ENCODE measurements at places on chromosomes 4 and X.
A peak's percentile ranks its signal among the peaks of the same experiment; 100 is the strongest.

DNA sequence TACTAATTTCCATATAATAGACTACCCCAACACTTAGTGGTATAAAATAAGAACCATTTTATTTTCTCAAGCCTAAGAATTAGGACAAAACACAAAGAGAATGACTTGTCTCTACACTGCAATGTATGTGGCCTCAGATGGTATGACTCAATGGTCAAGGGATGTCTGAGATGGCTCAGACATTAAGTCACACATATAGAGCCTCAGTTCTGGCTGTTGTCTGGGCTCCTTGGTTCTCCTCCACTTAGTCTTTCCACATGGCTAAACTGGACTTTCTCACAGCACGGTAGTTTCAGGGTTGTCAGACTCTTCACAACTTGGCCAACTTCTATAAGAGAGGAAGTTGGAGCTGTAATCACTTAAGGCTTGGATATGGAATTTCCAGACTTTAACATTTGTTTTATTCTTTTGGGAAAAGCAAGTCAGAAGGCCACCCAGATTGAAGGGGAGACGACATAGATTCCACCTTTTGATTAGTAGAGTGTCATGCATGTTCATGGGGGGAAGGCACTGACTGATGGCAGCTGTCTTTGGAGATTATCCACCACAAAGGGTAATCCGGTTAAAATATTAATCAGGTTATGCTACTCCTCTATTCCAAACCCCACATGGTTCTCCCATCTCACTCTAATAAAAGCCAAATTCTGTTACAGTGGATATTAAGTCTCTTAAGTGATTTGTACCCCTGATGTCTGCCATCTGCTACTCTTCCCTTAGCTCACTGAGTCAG is 9.4 kb downstream of the IL15 start:
- no peak for DNase-seq

DNA sequence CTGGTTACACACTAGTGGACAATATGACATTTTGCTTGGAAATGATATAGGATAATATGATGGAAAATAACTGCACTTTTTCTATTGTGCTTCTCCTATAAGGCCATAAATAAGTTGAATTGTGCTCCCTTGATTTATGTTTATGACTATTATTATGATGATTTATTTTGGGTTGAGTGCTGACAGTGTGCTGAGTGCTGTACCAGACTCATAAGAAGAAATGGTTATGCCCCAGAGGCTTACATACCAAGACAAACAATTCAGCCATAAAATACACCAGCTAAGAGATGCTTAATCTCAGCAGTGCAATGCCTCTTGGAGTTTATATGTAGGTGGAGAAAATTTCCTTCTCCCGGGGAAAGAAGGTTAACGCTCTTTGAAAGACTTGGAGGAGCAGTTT is 199.8 kb upstream of the NOCT start:
- no peak for DNase-seq

GRCh38 chr4:100816436-100817045 is 298.7 kb upstream of the EMCN start:
- DNase-seq, result no peak

GRCh38 chr4:123255971-123256370 is 140.6 kb upstream of the SPRY1 start:
- DNase-seq, result no peak

DNA sequence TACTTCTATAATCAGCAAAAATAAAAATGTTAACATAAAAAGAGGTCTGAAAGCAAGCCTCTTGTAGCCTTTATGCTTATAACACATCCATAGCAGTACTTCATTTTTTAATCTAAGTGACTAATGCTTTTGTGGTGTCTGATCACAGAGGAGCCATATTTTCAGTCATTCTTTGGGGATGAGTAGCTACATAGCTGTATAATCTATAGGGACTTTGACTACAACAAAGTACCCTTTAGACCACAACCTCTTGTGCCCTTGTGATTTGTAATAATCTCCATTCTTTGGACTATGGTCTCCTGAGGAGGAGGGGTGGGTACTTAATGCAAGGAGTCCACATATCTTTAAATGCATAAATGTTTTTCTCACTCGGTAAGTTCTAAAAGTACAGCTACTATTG is 9.6 kb downstream of the DRP2 start:
- DNase-seq, result no peak

DNA sequence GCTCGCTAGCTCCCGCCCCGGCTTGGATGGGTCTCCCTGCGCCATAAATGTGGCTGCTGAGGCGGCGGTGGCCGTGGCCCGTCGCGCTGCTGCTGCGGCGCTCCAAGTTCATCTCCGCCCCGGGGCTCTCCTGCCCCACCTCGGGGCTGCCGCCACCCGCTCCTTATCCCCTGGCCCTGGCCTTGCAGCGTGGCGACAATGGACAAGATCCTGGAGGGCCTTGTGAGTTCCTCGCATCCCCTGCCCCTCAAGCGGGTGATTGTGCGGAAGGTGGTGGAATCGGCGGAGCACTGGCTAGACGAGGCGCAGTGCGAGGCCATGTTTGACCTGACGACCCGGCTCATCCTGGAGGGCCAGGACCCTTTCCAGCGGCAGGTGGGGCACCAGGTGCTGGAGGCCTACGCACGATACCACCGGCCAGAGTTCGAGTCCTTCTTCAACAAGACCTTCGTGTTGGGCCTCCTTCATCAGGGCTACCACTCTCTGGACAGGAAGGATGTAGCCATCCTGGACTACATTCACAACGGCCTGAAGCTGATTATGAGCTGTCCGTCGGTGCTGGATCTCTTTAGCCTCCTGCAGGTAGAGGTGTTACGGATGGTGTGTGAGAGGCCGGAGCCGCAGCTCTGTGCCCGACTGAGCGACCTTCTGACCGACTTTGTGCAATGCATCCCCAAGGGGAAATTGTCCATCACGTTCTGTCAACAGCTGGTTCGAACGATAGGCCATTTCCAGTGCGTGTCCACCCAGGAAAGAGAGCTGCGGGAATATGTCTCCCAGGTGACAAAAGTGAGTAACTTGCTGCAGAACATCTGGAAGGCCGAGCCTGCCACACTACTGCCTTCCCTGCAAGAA is 763 bp downstream of the USP38 start:
- peak; percentile 16 for DNase-seq

DNA sequence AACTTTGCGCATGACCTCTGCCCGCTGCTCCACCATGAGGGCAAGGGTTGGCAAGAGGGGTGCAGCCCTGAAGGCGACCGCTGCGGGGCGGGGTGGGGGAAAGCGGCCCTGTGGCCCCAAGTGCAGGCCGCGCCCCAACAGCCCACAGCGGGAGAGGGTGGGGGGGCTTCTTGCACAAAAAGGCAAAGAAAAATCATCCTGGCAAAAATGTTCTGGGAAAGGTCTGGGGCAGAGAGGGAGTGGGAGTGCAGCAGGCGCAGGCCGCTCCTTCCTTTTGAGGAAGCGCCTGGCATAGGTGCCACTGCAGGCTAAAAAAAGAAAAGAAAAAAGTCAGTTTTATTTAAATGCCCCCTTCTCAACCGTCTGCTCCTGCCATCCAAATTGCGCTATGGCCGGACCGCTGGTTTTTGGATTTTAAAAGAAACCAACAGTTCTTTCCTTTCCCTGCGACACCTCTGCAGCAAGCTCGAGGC is 1.4 kb downstream of the ARX start:
- DNase-seq, result no peak

- DNase-seq, result no peak
Measured at GRCh38 chr4:16450724-16451123, 224.5 kb upstream of the TAPT1 start.

- DNase-seq, result no peak
Measured at GRCh38 chr4:26162101-26162500, 158.7 kb upstream of the RBPJ start.

- no peak for DNase-seq
Measured at GRCh38 chrX:821327-822107, 190.9 kb downstream of the SHOX start.

- DNase-seq, result no peak
Measured at GRCh38 chr4:110492522-110492921, 16.6 kb downstream of the ENPEP start.

GRCh38 chr4:146095091-146095690 is 80.3 kb upstream of the LSM6 start:
- peak; percentile 21 for DNase-seq

GRCh38 chr4:83388313-83388676 is 53.6 kb upstream of the HPSE start:
- DNase-seq, result no peak

- no peak for DNase-seq
Measured at GRCh38 chr4:163087805-163088204, 78.9 kb downstream of the NAF1 start.

GRCh38 chr4:51870441-51871188 is 27.7 kb downstream of the DCUN1D4 start:
- DNase-seq, result no peak

- no peak for DNase-seq
Measured at GRCh38 chr4:107902715-107903114, 28.6 kb upstream of the CYP2U1 start.

GRCh38 chrX:134908356-134908755 is 82.4 kb upstream of the SMIM10 start:
- DNase-seq, result no peak

GRCh38 chr4:122203407-122203806 is 51.3 kb downstream of the BLTP1 start:
- no peak for DNase-seq

DNA sequence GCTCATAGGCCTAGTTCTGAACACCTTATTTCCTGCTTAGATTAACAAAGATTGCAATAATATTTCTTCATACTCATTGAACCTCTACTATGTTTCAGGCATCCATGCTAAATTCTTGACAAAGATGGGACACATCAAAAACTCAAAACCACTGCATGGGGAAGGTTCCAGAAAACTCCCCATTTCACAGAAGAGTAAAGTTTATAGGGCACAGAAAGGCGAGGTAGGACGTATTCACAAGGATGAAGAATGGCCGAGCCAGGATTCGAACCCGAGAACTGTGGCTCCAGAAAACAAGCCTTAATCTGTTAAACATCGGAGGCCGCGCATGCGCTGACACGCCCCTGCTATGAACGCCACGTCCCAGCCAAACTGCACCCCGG is 688 bp downstream of the UXT start:
- DNase-seq, result no peak

DNA sequence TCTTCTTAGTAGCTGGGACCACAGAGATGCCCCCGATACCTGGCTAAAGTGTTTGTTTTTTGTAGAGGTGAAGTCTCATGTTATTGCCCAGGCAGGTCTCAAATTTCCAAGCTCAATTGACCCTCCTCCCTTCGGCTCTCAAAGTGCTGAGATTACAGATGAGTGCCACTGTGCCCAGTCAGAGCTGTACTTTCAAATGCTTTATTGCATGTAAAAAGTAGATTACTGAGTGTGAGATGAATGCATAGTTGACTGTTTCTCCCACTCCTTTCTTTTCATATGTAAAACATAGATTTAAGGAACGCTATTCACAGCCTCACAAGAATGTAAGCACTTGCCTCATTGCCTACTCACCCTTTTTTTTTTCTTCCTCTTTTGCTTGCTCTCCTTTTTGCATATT is 984.4 kb upstream of the PABPC4L start:
- DNase-seq, result no peak

DNA sequence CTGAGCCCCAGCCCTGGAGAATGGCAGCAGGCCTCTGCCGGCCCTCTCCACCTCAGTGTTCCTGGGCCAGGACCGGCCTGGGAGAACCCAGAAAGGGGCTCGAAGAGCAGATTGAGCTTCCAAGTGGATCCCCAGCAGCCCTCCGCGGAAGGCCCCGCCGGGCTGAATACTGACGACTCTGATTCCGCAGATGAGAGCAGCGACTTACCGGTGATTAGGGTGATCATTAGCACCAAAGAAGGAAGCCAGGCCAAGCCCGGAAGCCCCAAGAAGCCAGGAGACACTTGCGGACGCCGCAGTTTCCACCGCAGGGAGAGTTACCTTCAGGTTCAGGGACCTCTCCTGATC is 876 bp downstream of the LOC101059915 start:
- DNase-seq, result no peak

DNA sequence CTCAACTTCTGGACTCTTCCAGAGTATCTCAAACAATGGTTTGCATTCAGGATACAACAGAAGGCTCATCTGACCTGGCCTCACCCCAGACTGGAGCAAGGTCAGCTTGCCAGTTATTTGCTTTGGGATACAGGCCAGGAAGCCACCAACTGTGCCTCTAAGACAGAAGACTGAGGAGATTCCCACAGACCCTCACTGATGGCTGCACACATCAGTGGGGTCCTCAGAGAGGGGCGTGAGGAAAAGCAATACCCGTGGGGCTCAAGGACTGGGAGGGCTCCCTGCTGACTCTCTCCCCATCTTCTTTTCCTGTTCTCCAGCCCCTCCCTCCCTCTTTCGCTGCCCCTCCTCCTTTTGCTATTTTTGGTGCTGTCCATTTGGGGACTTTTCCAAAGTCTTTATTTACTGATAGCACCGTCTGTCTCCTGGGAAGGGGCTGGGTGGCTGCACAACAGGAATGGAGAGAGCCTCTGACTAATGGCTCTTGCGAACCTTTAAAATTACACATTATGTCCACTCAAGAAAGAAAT is 23.2 kb downstream of the RELL1 start:
- no peak for DNase-seq

- no peak for DNase-seq
Measured at GRCh38 chrX:137896123-137896522, 330.2 kb downstream of the ZIC3 start.

DNA sequence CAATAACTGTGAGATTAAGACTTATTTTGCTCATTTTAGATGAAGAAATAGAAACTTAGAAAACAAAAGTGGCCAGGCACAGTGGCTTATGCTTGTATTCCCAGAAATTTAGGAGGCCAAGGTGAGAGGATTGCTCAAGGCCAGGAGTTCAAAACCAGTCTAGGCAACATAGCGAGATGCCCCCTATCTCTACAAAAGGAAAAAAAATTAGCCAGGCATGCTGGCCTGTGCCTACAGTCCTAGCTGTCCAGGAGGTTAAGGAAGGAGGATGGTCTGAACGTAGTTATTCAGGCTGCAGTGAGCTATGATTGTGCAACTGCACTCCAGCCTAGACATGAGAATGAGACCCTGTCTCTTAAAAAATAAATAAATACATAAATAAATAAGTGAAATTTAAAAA is 28.0 kb downstream of the APELA start:
- no peak for DNase-seq

- no peak for DNase-seq
Measured at GRCh38 chr4:74716436-74716765, 77.9 kb downstream of the BTC start.

DNA sequence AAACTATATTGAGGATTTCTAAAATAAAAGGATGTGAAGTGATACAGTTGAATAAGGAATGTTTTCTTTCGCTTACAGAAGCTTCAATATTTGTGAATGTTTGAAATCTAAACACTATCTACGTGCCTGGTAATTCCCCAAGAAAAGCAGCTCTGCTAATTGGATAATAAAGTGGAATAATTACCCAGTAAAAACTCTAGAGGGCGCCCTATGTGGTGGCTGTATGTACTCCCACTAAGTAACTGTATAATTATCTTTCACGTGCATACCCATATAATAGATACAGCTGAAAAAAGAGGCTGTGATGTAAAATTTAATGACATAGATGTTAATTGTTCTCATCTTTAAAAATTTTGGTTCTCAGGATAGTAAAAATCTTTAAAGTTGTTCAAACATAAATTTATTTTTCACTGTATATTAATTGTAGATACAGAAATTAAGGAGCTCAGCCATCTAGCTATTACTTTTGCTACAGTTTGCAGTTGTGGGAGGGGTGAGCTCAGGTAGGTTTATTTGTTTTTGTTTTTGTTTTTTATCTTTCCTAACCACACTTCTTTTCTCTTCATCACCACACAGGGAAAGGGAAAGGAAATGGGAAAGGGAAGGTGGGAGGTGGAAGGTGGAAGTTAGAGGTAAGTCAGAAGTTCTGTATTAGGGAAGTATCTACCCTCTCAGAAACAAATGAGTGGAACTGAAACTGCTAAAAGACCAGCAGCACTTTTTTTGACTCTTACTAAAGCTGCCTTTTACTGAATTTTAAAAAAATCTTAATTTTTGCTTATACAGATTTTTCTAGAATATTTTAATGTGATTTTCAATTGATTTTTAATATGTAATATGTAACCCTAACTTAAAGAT is 151.7 kb upstream of the RPS6KA6 start:
- no peak for DNase-seq

Data from renal cortex interstitium (tissue), 15 donors.